ENCODE measurements at places on chromosomes 2 and 18. TPM values are rescaled to one million over a fixed set of nuclear protein-coding genes. Genes with fewer than 3 reads are reported as not detected.

GRCh38 chr2:227472265-227473121, 537 bp downstream of the AGFG1 start:
- DNase-seq, result peak; percentile 28

The SPDYA gene
- total RNA-seq, result 1.3 TPM

- DNase-seq, result no peak
Measured at GRCh38 chr2:207119048-207119447, 46.7 kb downstream of the KLF7 start.

DNA sequence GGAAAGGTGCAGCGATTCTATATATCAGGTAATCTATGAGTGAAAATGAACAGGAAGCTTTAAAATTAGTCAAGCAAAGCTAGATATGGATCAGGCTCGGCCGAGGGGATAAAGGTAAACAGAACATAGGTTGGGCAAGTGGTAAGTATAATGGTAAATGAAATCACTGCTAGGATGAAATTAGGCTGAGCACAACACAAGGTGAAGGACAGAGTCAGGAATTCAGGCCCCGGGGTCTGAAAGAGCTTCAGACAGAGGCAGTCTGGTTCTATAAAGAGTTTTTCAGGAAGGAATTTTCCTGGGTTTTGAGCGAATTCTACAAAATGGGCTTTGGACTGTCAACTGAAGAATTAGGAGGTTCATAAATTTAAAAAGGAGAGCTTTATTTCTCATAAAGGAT, 513.2 kb upstream of the CDH2 start:
- no peak for DNase-seq

DNA sequence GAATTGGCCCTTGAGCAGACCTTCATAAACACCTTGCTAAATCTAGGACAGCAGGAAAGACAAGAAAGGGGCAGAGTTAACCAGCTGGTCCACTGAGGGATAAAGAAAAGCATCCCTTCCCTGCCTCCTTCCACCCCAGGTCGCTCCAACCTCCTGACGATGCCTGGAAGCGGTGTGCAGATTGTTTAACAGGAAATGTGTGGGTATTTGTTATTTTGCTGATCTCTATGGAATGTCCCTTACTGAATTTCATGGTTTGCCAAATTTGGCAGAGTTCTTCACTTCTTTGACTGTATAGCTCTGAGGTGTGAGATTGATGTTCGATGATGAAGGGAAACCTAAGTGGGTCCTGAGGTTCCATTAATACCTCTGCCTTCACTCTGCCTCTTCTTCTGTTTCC, 72.9 kb downstream of the MAP3K20 start:
- DNase-seq, result no peak

GRCh38 chr2:107336526-107336925, 450.6 kb upstream of the ST6GAL2 start:
- peak; percentile 13 for DNase-seq

GRCh38 chr2:83068714-83069113, 1390.4 kb downstream of the SUCLG1 start:
- peak; percentile 45 for DNase-seq

- no peak for DNase-seq
Measured at GRCh38 chr2:19361325-19361990, 3.0 kb upstream of the OSR1 start.

GRCh38 chr2:88095022-88095421, 27.4 kb downstream of the SMYD1 start:
- DNase-seq, result no peak

DNA sequence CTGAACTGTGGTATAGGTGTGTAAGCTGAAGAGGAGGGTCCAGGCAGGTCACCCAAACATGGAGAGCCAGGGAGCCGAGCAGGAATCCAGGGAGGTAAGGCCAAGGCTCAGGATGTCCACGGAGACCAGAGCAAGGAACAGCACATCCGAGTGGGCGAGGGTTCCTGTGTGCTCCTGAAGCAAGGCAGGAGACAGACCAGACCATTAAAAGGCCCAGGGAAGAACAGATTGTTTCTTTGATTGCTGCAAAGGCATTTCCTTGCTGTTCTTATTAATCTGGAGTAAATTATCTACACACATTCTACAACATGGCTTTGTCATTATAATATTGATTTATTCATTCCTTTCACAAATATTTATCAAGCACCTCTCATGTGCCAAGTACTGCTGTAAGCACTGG, 50.1 kb upstream of the SPTBN1 start:
- DNase-seq, result no peak

GRCh38 chr18:65103864-65104263, 646.9 kb upstream of the CDH7 start:
- no peak for DNase-seq
